ENCODE measurements at places on chromosomes 3 and 15.

GRCh38 chr3:52446631-52447511, 2.0 kb upstream of the SEMA3G start:
- peak; percentile 15 for DNase-seq

GRCh38 chr3:45759851-45760250, 36.5 kb downstream of the SLC6A20 start:
- no peak for DNase-seq

DNA sequence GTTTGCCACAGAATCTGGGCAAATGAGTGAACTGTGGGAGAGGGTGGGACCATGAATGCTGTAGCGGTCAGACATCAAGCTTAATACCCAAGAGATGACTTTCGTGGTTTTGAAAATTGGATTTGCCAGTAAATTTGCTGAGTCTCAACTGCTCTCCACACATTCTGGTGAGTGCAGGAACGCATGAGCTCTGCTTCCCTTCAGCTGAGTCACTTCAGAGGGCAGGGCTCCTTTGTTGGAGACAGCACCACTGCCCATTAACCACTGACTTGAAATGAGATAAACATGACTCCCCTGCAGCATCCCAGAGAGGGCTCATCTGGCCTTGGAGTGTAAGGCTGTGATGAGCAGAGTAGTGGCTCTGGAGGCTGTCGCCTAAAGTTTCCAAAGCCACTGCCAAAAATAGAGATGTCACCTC, 22.6 kb downstream of the RARRES1 start:
- no peak for DNase-seq

DNA sequence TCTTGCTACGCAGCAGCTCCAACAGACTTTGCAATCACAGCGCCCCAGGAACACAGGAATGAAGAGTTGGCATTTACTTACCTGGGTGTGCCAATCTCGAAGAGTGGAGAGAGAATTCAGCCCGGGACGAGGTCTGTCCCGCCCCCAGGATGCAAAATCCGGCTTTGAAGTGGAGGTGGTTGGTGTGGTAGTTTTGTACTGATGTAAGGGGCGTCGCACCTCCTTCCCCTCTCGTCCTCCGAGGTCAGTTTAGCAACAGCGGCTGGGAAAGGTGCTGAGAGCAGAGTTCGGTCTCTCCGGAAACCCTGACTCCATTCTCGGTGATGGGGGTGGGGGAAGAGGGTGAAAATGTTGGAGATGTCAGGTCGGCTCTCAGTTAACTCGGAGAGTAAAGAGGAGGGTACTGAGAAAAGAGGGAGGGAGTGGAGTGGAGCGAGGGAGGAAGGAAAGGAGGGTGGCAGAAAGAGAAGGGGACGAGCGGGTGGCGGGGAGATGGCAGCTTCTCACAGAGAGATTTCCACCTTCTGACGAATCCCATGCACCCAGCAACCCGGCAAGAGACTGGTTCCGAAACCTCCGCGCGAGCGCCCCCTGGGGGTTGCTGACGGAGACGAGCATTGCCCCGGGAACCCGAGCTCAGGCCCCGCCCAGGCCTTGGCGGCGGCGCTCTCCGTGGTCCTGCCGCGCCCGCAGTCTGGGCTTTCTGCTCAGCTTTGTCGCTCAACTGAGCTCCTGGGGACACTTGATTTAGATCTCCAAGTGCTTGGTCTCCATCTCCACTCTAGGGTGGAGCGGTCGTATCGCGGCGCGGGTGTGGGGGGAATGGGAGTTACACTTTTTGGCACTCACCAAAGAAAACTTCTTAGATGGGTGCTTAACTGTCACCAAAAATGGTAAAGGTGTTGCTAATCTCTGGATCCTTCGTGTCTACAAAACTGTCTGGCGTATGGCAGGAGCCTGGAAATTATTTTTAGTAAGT, at the start of gene CPNE4:
Gene CPNE4 (minus strand): TSS at position 529 of the 979 bp plus-strand sequence.
- peak; percentile 47 for DNase-seq

- no peak for DNase-seq
These were observed 660 bp downstream of the CCK start for GRCh38 chr3:42265059-42265991.

GRCh38 chr3:170802164-170803151, 67.5 kb downstream of the RPL22L1 start:
- no peak for DNase-seq

- DNase-seq: no peak
These were observed 1.8 kb downstream of the HYAL3 start for GRCh38 chr3:50297384-50297775.

GRCh38 chr3:14188041-14188754, 9.6 kb downstream of the LSM3 start:
- DNase-seq: no peak

GRCh38 chr15:70204652-70205051, 106.9 kb upstream of the TLE3 start:
- no peak for DNase-seq

DNA sequence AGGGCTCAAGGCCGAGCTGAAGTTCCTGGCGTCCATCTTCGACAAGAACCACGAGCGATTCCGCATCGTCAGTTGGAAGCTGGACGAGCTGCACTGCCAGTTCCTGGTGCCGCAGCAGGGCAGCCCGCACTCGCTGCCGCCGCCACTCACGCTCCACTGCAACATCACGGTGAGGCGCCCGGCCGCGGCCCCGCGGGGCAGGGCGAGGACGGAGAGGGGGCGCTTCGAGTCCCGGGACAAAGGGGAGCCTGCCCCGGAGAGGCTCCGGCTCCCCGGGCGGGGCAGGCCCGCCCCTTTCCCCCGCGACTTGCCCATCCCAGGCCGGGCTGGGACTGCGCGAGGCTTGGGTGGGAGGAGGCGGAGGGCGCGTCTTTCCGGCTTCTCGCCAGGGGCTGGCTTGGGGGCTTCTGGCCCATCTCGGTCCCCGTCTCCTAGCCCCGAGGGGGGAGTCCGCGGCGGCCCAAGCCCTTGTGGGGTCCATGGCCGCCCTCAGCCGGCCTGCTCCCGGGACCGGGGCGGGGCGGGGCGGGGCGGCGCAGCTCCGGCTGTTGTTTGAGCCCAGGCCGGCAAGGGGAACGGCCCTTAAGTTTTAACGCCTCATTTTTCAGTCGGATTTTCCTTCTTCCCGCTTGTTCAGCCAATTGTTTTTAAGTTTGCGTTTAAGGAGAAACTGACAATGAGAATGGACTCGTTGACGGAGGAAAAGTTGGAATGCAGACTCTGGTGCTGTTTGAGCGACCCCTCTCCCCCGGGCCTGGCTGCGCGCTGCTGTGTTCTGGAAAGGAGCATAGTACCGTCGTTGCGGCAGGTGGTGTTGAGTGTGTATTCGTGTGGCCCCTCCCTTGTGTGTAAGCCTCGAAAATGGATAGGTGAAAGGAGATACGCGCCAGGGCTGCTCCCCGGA, 683 bp downstream of the UBE2Q2 start:
- DNase-seq: peak; percentile 16

GRCh38 chr3:62098646-62099365, 274.5 kb downstream of the FEZF2 start:
- no peak for DNase-seq

DNA sequence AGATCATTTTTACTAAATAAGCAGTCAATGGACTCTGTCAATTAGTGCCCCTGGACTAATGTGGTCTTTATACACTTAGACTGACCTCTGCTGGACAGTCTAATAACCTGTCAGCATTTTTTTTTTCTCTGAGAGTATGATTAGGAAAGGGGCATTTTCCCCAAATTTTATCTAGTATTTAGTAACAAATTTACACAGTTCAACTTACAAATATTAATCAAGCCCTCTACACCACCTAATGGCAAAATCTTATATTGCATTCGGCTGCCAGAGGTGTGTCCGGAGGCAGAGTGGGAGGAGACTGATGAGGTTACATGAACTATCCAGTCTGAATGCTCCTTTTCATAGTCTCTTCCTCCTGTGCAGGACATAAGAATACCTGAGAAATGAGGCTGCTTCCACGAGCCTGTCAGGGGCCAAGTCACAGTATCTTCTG, 36.0 kb upstream of the COLQ start:
- peak; percentile 22 for DNase-seq

DNA sequence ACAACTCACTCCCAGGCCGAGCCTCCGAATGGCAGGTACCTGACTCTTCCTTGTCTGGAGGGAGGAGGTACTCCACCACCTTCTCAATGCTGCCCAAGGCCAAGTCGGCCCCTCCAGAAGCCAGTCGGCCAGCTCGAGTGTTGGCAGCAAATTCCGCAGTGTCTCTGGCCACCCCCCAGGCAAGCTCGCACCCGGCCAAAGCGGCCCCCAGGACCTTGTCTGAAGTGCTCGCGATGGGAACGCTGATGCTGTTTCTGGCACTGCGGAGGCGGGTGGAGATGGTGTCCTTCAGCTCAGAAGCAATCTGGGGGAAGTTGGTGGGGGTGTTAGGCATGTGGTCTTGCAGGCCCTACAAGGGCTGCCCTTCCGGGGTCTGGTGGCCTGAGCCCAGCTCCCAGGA, 9.2 kb downstream of the PLIN1 start:
- no peak for DNase-seq

- no peak for DNase-seq
These were observed 447.2 kb upstream of the DPH6 start for GRCh38 chr15:35993196-35993595.

DNA sequence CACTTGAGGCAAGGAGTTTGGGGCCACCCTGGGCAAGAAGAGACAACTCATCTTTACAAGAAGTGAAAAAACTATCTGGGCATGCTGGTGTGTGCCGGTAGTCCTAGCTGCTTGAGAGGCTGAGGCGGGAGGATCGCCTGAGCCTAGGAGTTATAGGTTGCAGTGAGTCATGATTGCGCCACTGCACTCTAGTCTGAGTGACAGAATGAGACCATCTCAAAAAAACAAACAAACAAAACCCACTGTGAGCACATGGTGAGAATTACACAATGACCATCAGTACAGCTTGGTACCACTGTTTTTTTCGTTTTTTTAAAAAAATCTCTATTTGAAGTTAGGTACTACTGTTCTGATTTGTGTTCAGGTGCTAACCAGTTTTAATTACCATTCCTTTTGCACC, 13.6 kb downstream of the VPS39 start:
- no peak for DNase-seq

- peak; percentile 81 for DNase-seq
These were observed 5.1 kb downstream of the RBP1 start for GRCh38 chr3:139534455-139534812.

DNA sequence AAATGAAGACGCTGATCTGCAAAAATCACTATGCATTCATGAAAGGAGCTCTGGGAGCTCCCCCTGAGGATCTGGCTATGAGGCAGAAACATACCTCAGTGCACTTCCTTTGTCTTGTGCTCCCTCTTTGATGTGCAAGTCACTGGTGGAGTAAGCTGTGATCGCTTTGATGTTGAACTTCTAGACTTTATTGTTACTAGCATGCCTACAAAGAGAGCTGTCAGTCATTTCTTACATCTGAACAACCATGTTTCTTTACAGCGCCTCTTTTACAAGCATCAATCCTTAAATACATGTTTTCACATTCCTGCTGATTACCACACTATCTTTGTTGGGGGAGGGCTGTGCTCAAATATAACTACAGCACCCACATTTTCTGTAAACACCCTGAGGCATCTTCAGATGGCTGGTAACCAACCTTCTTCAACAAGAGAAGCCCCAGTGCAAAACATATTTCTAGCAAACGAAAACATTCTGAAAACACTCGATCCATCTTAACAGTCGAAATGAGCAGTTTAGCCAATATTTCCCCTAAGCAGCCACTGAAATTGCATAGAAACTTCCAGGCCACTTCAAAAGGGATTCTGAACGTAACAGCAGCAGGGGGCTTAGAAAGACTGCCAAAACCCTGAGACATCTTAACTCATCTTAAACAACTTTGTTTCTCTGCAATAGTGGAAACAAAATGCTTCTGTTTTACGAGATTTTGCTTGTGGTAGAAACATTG, 101.9 kb upstream of the ICE2 start:
- no peak for DNase-seq

- no peak for DNase-seq
These were observed 21.8 kb downstream of the MEIS2 start for GRCh38 chr15:37078566-37078965.

- DNase-seq: no peak
These were observed 27.9 kb downstream of the FBXO45 start for GRCh38 chr3:196596355-196596754.

GRCh38 chr3:154132777-154133375, 11.7 kb downstream of the ARHGEF26 start:
- DNase-seq: no peak

DNA sequence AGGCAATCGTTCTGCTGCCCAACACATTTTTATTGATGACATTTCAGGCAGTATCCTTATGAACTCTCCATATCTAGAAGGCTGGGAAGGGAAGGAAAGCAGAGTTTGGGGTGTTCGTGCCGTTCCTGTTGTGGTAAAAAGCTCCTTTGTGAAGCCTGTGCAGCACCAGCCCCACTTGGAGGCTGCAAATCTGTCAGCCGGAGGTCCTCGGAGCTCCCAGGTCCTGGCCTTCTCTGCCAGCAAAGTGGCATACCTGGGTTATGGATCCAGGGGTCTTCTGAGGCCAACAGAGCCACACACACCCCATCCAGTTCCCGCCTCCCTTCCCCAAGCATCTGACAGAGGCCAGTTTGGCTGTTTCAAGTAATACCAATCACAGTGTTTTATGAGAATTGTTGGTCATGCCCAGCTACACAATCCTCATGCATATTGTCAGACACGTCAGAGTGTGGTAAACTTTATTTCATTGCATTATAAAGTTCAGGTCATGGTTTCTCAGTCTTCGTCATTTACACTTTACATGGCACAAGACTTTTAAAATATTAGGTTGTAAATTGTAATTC, 15.9 kb upstream of the USP3 start:
- DNase-seq: no peak

All from NCI-H1092 (cell line).